ENCODE measurements at places on chromosomes 3 and 15. TPM values are rescaled to one million over a fixed set of nuclear protein-coding genes. Genes with fewer than 3 reads are reported as not detected.

GRCh38 chr3:38533285-38533976 lies 37.3 kb downstream of the EXOG start:
- no peak for DNase-seq

DNA sequence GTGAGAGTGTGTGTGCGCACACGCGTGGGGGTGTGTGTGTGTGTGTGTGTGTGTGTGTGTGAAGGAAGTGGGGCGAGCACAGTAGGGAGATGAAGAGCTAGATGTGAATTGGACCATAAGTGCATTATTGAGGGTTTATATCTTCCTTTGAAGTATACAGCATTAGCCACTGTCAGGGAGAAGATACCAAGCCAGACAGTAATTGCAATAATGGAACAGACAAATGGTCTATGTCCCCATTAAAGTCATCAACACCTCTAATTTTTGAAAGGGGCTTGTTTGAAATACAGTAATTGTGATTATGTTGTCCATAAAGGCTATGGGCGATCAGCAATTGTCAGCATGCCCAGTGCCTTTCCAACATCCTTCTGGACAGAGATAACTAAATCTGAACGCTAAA lies 429.2 kb upstream of the NR2F2 start:
- no peak for DNase-seq

DNA sequence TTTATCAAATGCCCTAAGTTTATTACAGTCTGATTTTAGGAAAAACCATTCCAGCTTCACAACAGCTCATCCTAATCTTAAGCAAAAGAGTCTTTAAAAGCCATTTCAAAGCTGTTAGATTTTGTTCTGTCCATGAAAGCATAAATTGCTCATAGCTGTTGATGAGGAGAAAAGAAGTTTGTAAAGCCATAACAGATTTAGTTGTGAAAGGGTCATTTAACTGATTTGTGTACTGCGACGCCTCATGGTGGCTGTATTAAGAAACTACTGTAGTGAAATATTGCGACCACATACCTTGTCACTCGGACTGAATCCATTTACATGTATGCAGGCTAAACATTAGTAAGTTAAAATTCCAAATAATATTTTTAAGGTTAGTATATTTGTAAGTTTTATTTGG lies 20.9 kb downstream of the BBX start:
- DNase-seq = peak; percentile 12

- DNase-seq = peak; percentile 25
Measured at GRCh38 chr15:52124270-52124880, 11.8 kb upstream of the BCL2L10 start.

DNA sequence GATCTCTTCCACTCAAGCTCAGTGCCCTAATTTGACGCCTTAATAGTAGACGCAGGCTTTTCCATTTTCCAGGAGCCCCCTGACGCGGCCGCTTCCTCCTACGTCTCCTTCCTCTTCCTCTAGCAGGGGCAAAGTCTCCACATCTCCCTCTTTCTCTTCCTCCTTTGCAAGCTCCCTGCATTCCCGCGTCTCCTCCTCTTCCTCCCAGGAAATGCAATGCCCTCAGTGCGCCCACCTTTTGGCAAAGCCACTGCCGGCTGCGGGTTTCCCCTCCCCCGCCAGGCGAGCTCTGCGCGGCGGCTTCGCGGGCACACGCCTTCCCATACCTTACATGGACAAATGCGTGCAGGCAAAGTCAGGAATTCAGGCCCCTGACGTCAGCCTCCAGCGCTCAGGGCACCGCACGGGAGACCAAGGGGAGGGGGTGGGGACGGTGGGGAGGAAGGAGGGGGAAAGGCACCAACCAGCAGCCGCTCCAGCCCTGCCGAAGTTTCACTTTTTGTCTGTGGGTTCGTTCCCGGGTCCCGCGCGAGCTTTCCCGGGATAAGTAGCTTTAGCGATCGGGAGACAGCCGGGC lies 432 bp upstream of the LPP start:
- DNase-seq = peak; percentile 67

DNA sequence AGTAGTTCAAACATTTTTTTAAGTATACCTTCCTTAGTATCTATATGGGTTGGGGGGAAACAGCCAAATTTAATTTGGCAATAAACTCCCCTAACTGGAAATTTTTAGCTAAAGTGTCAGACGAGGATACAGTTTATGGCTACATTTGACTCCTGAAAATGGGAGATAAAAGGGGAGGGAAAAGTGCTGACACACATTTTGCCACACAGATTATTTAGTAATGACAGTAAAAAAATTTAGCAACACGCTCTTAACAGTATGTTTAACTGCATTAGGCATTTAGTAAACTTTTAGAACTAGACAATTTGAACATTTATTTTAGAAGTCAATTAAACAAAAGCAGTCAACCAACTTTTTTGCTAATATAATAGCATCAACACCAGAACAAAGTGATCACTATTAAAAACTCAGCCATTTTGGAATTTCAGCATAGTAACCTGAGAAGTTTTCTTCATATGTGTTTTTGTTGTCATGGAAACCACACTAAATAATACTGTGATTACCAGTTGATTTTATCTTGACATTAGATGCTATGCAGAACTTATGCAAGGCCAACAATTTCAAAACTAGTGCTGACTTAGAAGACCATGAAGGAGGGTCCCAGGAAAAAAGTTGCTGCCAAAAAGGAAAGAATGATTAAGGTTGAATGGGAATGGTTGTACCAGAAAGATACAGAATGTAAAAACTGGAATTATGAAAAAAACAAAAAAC lies 47.0 kb upstream of the TFG start:
- no peak for DNase-seq

DNA sequence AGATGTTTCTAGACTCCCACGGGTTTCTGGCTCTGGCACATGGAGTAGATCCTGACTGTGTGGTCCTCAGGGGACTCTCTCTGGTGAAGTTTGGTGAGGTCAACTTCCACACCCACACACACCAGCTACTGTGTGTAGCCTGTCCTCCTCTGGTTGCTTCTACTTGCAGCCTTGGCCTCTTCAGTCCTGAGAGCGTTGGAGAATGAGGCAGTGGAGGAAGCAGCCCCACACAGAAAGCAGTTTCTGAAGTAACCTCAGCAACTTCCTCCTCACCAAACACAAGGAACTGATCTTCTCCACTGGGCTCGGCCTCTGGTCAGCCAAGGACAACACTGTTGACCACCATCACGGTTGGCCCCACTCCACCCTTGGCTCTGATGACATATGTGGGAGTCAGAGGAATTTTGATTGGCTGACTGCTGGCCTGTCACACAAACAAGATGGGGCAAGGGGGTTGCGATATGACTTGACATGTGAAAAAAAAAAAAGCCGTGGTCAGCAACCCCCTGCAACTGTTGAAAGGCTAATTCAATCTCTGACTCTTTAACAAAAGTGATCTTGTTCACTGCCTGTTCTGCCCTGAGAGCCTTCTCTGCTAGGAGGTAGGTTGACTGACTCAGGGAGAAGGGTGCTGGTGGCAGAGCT lies 19.6 kb downstream of the CD86 start:
- no peak for DNase-seq

GRCh38 chr3:68090571-68090970 lies 436.2 kb upstream of the SUCLG2 start:
- DNase-seq = no peak

DNA sequence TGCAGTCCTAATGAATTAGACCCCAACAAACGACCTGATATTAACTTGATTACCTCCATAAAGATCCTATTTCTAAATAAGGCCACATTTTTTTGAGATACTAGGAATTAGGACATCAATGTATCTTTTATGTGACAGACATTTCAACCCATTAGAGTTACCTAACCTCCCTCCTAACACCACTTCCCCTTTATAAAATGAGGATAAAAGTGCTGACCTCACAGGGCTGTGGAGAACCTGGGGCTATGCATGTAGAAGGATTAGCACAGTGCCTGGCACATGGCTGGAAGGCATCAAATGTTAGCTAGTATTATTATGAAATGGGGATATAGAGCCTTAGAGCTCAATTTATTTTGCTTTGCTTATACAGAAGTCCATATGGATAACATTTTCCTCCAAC lies 53.5 kb upstream of the LRRN1 start:
- DNase-seq = no peak

GRCh38 chr3:100401674-100402041 lies 319 bp downstream of the LNP1 start:
- DNase-seq = peak; percentile 73

DNA sequence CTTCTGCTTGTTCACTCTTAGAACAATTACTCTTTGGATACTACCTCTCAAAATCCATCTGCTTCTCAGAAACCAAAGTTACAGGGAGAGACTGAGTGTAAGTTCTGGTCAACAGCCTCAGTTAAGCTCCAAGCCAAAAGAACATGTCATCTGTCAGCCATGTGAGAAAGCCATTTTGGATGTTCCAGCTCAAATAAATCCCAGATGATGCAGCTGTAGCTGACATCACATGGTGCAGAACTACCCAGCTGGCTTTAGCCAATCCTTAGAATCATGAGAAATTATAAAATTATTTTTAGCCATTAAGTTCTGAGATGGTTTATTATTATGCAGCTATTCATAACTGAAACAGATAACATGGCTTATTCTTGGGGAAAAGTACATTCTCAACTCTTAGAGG lies 696.0 kb downstream of the ZNF385D start:
- no peak for DNase-seq

UBA3 gene
- 59.5 TPM for total RNA-seq

CCDC80 gene
- total RNA-seq = not detected
